ENCODE measurements at places on chromosomes 12 and 14.

DNA sequence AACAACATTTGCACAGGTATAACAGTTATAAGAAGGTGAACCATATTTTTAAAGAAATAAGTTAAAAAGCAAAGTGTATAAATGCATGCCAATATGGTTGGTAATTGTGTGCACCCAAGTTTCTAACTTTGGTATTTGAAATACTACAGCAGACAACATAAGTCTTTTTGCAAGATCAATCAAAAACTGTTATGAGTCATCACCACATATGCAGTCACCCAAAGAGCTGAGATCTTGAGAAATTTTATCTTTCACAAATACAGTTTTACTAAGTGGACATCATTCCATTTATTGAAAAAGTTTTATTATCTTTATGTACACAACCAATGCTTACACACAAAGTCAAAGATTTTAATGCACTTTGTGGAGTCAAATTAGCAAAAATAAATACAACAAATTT, 7.0 kb upstream of the ACSS3 start:
- DNase-seq = no peak

GRCh38 chr12:15928870-15929571, 17.9 kb downstream of the DERA start:
- DNase-seq = no peak

- DNase-seq = no peak
Observed at GRCh38 chr14:29648045-29648444, 279.6 kb downstream of the PRKD1 start.

GRCh38 chr12:132602572-132603239, 7.7 kb downstream of the LRCOL1 start:
- DNase-seq = no peak

- no peak for DNase-seq
Observed at GRCh38 chr14:89466944-89467343, 49.9 kb upstream of the FOXN3 start.

DNA sequence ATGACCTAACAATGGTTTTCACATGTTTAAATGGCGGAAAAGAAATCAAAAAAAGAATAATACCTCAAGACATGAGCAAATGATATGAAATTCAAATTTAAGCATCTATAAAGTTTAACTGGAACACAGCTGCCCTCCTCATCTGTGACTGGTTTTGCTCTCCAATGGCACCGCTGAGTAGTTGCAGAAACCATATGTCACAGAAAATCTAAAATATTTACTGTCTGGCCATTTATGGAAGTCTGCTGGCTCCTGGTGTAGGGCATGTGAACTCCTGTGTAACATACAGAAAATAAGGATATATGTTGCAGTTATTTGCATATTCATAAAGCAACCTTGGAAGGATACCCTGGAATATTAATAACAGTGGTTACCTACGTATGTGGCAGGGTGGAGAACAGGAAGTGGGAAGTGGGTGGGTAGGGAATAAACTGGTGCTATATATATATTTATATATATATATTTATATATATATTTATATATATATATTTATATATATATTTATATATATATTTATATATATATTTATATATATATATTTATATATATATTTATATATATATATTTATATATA, 48.4 kb downstream of the LTBP2 start:
- DNase-seq = no peak

GRCh38 chr14:68676511-68676943, 116.3 kb downstream of the ZFP36L1 start:
- DNase-seq = no peak

DNA sequence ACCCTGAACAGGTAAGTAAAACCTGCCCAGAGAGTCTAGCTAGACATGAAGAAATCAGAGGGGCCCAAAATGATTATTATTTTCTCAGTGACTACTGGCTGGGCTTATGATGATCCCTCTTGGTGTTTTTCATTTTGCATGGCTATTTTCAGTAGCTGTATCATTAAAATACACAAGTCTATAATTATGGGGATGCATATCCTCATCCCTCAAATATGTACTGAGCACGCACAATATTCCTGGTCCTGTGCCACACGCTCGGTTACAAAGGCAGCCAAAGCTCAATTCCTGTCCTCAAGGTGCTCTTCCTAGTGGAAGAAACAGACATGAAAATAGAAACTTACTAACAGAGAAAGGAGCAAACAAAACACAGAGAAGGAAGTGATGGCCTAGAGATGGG, 180.0 kb downstream of the DAD1 start:
- no peak for DNase-seq

DNA sequence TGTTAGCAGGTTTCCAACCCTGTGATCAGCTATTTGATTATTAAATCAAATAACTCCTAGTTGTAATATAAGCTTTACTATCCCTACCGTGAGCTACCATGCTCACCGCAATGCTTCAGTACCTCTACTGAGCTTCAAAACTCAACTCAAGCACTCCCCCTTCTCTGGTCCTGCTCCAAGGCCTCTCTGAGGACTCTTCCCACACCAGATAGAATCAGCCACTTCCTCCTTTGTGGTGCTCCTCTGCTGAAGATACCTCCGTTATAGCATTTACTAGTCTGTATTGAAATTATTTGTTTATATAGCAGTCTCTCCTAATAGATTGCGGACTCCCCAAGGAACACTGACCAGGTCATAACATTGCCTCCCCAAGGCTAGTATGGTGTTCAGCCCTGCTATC, 17.5 kb downstream of the AREL1 start:
- no peak for DNase-seq

GRCh38 chr12:56520048-56520447, 1.6 kb upstream of the RBMS2 start:
- DNase-seq = no peak

DNA sequence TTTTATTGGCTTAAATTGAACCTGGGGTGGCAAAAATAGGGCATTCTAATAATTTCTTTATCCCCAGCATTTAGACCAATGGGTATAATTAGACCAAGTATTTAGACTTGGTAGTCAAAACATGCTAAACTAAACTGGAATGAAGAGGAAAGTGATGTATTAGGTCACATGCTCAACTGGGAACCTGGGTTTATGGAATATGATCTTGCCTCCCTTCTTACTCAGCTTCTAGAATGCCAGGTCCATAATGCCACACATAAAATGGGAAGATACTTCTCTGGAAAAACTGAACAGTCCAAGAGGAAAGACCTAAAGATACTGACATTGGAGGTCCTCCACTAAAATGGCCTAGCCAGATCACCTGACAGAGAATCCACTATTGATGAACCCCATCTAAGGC, 6.2 kb upstream of the BIN2 start:
- DNase-seq = no peak

GRCh38 chr12:65882486-65882885, 58.2 kb downstream of the HMGA2 start:
- DNase-seq = no peak

DNA sequence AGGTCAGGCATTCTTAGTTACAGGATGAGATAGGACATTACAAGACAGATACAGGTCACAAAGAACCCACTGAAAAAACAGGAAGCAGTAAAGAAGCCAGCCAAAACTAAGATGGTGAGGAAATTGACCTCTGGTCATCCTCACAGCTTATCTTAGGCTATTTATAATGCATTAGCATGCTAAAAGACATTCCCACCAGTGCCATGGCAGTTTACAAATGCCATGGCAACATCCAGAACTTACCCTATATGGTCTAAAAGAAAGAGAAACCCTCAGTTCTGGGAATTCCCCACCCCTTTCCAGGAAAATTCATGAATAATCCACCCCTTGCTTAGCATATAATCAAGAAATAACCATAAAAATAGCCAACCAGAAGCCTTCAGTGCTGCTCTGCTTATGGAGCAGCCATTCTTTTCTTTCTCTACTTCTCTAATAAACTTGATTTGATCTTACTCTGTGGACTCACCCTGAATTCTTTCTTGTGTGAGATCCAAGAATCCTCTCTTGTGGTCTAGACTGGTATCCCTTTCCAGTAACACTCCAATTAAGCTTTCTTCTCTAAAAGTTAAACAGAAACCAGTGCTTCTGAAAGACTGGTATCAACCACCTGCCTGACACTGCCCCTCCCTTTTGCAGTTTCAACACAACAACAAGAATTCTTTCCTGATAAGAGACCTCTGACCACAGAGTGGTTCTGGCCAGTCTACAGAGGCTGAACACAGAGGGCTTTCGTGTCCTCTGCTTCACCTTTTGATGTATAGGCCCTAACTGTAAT, 86.9 kb downstream of the BCAT1 start:
- DNase-seq = no peak

- DNase-seq = no peak
Observed at GRCh38 chr12:133081159-133081780, 547 bp downstream of the ZNF140 start.

DNA sequence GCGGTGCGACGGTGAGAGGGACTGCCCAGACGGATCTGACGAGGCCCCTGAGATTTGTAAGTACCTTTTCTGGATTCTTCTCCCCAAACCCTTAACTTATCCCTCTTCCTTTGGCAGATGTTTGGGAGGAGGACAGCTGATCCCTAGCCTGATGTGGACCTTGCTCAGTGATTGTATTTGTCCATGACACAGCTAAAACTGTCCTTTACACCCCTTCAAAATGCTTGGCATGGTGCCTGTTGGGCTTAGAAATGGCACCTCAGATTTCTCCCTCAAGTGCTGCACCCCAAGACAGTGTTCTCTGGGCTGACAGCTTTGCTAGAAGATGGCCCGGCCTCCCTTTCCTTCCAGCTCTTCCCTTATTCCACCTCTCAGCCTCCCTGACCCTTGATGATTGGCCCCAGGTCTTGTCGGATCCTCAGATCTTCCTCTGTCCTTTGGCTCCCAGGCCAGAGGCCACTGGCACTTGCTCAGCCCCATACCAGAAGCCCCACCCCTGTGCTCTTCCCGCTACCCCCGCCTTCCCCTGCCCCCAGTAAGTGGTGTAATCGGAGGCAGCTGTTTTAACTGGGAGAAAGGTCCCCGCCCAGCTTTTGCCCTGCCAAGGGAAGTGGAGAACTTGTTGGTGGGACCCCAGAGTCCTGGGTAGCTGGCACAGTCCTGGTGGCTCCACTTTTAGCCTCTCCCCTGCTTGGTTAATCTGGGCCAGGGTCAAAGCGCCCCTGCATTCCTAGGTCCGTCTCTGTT, 8.7 kb downstream of the LRP1-AS start:
- no peak for DNase-seq

- DNase-seq = no peak
Observed at GRCh38 chr12:89176676-89177075, 175.6 kb downstream of the DUSP6 start.

DNA sequence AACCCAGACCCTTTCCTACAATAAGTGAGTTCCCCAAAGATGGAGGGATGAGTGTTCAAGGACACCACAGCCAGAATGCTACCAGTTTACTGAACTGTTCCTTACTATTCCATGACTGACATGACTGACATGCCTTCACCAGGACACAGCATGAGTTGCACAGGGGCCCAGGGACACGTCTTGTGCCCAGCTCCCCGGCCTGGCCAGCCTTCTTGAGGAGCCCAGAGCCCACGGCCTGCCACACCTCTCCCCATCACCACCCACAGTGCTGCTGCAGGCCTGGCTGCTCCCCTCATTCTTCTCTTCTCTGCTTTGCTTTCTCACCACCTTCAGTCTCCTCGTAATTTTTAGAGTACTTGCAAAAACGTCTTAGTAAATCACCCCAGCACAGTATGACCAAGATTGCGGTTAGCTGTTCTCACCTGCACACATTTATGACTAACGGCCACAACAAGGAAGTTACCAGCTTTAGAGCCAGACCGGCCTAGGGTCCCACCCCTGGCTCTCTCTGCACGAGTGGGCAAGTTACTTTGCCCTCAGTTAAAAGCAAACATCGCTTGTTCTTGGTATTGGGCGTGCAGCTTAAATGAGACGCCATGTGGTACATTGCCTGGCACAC, 18.5 kb downstream of the PPP2R5E start:
- no peak for DNase-seq

GRCh38 chr14:37623426-37623951, 28.1 kb downstream of the TTC6 start:
- DNase-seq = no peak

DNA sequence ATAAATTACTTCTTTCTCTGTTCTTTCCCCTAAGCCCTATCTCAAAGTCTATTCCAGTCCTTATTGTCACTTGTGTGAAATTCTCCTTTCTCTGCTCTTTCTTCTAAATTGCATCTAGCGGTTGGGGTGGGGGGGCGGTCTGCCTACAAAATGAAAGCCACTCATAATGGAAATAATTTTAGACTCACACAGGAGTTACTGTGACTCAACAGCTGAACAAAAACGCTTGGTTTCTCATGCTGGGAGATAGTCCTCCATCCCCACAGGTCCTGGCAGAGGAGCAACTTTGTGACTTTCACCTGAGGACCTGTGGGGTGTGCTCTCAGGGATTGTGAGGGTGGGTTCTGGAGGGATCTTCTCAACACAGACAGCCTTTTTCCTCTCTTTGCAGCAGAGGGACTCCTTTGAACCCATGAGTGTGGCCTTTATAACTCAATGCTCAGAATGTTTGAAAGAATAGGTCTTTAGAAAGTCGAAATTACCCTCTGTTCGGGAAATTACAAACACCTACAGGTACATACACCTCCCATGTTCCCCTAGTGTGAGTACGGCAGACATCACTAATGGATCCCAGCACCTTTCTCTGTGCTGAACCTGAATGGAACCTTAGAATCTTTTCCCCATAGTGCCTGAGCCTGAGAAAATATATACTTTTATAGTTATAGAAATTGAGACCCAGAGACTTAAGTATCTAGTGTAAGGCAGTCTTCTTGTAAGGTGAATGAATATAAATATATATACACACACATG, 109.7 kb downstream of the CHST11 start:
- DNase-seq = no peak

- DNase-seq = no peak
Observed at GRCh38 chr12:51600721-51601120, 9.7 kb downstream of the SCN8A start.

- no peak for DNase-seq
Observed at GRCh38 chr12:5437589-5437988, 5.7 kb downstream of the NTF3 start.

GRCh38 chr14:99563749-99564129, 40.3 kb downstream of the CCDC85C start:
- DNase-seq = no peak

- no peak for DNase-seq
Observed at GRCh38 chr14:53180272-53181221, 27.4 kb upstream of the DDHD1 start.

DNA sequence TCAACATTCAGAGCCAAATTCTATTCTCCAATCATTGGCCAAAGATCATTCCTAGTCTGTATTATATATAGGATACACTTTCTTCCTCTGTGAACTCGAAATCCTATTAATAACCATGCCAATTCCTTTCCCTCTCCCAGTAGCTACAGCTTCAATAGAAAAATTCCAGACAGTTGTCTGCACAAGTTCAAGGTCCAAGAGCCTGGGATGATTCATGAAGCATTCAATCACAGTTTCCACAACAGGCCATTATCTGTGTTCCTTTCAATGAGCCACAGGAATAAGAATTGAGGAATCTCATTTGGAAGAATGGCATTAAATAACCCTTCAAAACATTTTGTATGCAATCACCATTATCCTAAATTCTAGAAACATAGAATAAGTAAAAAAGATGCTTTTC, 437.4 kb downstream of the RMST start:
- DNase-seq = no peak

GRCh38 chr12:102680304-102680703, 199.9 kb upstream of the IGF1 start:
- DNase-seq = no peak
